ENCODE measurements at places on chromosomes 5 and 9.

GRCh38 chr9:12695474-12695873 lies 2.3 kb downstream of the TYRP1 start:
- DNase-seq = no peak

- DNase-seq = no peak
Measured at GRCh38 chr5:146341854-146342253, 3.2 kb downstream of the POU4F3 start.

DNA sequence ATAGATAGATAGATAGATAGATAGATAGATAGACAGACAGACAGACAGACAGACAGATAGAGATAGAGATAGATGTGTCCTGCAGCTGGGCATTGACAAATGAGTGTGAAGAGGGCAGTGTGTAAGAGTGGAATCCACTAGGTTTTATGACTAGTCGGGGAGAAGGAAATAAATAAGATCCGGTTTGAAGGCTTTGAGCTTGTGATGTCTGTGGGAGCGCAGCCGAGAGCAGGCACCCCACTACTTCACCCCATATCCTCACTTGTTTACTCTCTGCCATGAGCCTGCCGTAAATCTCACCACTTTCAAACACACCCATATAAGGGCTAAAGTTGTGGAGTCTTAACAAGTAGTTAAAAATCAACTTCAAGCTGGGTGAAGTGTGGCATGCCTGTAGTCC lies 1.4 kb upstream of the SUSD1 start:
- DNase-seq = peak; percentile 25

DNA sequence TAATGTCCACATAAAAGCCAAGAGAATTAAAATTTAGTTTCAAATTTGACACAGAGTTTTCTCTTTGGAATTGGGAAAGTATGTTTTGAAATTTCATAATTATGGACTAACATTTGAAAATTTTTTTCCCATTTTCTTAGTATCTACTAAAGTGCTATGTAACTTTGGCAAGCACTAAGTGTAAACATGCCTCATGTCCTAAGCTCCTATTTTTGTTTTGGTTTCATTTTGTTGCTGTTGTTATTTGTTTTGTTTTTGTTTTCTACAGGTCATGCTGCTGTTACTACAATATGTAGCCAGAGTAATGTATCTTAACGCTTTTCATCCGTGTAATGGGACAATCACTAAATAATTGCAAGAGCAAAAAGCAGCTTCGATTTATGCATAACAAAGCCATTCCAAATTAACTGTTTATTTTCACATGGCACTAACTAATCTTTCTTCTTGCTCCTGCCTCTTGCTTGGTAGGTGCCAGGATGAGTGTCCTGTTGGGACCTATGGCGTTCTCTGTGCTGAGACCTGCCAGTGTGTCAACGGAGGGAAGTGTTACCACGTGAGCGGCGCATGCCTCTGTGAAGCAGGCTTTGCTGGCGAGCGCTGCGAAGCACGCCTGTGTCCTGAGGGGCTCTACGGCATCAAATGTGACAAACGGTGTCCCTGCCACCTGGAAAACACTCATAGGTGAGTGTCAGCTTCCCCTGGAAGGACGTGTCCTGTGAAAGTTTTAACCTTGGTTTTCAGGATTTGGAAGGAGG lies 107.3 kb upstream of the PRRC1 start:
- DNase-seq = no peak

DNA sequence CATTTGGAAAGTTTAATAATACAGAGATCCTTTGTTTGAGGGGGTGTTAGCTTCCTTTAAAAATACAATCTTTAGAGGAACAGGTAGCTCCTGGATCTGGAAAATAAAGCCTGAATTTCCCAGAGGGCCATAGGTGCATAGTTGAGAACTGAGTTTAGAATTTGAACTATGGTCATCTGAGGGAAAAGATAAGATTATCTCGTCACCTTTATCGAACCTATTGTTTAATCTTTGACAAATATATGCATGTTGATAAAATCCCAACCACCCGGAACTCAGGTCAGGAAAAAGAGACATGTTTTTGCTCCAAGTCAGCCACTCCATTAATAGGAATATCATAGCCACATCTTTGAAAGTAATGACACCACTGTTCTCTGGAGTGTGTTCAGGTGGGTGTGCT lies 91.7 kb upstream of the FAM169A start:
- no peak for DNase-seq

DNA sequence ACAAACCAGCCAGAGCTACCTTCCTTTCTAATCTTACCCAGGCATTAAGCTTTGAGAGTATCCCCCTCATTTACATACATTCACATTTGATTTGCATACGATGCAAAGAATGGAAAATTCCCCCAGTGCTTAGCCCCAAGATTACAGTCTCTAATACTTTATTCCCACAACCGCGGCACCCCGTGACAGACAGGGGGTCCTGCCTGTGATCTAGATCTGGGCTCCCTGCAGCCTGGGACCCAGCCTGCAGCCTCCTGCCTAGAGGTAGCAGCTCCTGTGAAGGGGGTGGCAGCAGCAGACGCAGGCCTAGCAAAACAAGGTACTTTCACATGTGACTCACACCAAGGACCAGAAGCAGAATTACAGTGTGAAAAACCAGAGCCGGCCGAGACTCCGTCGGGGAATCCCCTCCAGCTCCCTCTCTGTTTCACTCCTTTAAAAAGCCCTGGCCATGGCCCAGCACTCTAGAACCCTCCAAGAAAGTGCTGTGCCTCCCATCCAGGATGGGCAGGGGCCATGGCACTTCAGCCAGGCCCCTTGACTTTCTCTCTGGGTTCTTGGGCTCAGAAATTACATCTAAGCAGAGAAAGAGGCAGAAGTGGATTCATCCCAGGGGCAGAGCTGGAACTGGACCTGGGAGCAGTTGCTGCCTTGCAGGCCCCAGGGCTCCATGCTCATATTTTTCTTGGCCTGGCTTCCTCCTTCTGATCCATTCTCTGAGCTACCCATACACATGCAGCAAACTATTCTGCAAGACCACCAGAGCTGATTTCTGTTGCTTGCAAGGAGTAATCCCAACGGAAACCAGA lies 14.0 kb upstream of the TCF7 start:
- DNase-seq = no peak

DNA sequence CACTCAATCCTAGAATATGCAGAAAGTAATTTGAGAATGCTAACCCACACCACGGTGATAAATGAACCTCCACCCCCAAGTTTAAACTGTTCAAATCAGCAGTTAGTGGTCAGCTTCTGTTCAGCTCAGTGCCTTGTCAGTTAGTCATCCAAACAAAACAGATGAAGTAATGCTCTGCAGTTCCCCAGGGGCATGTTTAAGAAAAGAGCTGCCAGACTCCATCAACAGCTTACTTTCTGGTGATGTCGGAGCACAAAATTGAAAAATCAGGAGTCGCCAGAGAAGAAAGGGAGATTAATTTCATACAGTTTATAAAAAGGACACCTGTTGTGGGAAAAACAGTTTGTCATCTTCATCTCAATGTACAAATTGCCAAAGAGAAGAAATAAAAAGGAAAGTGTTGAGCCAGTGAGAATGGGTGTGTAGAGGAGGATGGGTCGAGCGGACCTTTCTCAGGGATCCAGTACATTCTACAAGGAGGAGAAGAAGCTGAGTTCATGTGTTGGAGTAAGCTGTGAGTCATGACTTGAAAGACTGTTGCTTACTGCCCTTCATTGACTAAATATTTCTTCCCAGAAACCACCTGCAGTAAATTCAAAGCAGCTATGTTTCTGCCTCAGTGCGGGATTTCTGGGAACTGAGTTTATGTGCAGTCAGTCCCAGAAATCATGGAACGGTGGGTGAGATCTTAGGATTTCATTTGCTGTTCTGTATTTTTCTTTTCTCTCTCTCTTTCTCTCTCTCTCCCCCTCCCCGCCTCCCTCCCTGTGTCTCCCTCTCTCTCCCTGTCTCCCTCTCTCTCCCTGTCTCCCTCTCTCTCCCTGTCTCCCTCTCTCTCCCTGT lies 13.7 kb downstream of the TRIO start:
- peak; percentile 55 for DNase-seq

- DNase-seq = peak; percentile 88
Measured at GRCh38 chr5:157603333-157604190, 28.0 kb upstream of the ADAM19 start.

DNA sequence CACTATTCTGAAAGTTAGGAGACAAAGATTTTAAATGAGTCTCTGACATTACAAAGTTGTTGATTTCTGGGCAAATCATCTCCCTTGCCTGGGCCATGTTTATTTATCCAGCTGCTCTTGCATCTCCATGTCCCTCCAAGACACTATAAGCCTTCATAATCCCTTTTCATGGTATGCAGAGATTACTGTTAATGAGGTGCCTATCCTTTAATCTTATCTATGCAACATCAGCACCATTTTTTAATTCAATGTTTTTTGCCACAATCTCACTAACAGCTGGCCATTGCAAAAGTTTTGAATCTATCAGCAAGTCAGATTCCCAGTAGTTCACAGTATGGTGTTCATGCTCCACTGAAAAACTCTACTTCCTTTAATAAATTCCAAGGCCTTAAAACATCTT lies 108.5 kb upstream of the PTPRD start:
- no peak for DNase-seq

DNA sequence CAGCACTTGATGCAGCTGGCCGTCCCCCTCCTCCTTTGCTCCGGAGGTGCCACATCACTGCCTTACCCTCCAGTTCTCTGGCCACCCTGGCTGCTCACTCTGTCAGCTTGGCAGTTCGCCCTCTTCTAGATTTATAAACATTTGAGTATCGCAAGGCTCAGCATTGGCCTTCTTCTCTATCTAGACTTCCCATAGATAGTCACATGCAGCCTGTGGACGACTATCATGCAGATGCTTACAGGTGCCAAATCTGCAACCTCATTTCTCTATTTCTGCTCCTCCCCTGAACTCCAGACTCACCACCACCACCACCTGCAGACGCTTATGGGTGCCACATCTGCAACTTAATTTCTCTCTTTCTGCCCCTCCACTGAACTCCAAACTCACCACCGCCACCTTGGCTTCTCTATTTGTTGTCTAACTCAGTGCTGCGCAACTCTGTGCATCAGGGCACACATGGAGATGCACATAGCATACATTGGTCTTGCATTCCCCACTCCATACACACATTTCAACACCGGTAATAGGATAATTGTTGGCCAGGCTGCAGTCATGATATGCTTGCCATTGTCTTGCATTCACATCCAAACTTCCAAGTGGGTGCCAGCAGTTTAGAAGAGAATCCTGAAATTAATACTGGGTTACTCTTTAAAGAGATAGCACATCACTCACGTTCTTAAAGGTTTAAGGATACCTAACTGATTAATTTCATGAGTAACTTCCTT lies 1.9 kb upstream of the DAP start:
- no peak for DNase-seq

- no peak for DNase-seq
Measured at GRCh38 chr9:4124266-4124665, 175.6 kb downstream of the GLIS3 start.

- DNase-seq = no peak
Measured at GRCh38 chr9:34370970-34371880, 5.5 kb downstream of the MYORG start.

- no peak for DNase-seq
Measured at GRCh38 chr5:8695902-8696845, 827.2 kb downstream of the MTRR start.

- no peak for DNase-seq
Measured at GRCh38 chr5:32501071-32502002, 56.8 kb upstream of the ZFR start.

DNA sequence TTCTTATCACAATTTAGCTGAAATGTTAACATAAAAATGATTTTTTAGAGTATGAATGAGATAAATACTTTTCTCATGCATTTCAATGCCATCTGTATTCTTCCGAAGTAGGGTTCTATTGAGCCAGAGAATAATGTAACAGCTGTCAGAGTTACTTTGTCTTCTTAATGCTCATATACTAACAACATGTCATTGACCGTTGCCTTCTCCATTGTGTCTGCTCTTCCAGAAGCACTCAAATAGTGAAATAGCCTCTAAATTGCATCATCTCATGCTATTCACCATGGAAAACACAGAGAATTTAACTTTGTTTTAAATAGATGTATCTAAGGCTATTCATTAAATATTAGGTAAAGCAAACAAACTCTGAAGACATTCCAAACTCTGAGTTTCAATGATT lies 1875.9 kb upstream of the CDH9 start:
- no peak for DNase-seq

DNA sequence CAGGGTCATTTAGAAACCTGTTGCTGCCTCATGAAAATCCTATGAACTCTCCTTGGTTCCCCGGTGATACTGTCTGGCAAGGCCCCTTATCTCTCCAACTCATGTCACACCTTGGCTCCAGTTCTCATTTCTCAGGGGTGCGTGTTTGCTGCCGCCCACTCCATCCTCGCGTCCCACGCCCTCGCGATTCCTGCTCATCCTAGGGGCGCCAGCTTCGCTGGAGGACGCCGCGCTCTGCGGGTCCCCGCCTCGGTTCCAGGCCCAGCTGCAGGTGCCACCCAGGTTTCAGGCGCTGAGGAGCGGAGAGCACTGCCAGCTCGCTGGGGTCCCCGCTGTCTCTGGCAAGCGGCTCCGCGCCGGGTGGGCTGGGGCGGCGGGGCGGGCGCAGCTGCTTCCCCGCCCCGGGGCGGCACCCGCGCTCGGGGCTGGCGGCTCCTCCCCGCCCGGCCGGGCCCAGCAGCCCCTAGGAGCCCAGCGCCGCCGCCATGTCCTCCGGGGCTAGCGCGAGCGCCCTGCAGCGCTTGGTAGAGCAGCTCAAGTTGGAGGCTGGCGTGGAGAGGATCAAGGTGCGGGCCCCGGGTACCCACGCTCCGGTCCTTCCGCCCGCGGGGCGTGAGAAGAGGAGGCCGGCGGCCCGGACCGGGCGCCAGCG lies at the start of gene GNG10:
Gene GNG10 (plus strand): TSS at position 456 of the 652 bp plus-strand sequence. CDS start 30 bp downstream, at position 486.
- peak; percentile 67 for DNase-seq

GRCh38 chr9:91946196-91946595 lies 3.8 kb downstream of the ROR2 start:
- no peak for DNase-seq

DNA sequence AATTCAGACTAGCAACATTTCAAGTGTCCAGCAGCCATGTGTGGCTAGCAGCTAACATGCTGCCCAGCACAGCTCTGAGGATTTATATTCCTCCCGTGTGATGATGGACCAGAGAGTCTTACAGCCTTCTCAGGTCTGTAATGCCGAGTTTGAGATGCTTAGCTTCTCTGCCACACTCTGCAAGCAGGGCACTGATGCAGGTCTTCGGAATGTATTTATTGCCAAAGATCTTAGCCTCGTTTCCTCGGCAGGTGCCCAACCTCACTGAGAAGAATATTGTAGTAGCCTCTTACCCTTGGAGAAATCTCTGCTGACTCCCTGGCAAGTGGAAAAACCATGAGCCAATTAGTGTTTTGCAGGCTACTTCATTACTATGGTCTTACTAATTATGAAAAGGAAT lies 3.7 kb upstream of the RAI14 start:
- DNase-seq = no peak

GRCh38 chr5:168697034-168697720 lies 118.0 kb upstream of the PANK3 start:
- no peak for DNase-seq

DNA sequence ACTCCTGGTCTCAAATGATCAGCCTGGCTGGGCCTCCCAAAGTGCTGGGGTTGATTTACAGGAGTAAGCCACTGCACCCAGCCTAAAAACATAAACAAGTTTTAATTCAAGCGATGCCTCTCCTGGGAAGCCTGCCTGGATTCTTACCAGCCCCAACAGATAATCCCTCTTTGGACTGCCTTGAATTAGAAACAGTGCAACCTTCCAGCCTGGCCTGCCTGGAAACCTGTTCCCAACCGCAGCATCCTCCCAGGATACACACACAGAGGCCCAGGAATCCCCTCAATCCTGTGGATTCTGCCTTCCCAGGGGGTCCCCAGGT lies 19.2 kb downstream of the PTGES start:
- DNase-seq = no peak

Measured in inflammatory macrophage treated with lipopolysaccharide for 1 hour (primary cell).